ENCODE measurements at places on chromosomes 16 and 17.

GRCh38 chr17:33494151-33494550 is 201.1 kb upstream of the ASIC2 start:
- DNase-seq: no peak

DNA sequence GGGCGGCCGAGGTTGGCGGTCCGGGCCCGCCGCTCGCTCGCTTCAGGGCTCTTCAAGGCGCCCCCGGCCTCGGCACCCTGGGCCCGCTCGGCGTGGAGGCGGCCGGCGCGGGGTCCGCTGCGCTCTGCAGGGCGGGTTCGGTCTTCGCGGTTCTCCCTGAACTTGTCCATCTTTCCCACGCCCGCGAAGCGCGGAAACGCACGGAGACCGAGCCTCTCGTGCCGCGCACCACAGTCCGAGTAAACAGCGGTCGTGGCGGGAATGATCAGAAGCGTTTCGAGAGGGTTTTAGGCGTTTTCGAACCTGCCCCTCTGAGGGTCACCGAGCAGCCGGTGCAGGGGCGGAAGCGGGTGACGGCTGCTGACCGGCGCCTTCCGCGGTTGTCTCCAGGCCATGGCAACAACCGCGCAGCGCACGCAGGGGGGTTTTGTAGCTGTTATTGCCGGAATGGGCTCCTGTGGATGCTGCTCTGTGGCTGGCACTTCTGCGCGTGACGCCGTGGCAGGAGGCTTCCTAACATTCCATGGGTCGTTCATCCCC is 414 bp downstream of the NARF start:
- no peak for DNase-seq

GRCh38 chr17:80805032-80805751 is 186.4 kb upstream of the CHMP6 start:
- no peak for DNase-seq

DNA sequence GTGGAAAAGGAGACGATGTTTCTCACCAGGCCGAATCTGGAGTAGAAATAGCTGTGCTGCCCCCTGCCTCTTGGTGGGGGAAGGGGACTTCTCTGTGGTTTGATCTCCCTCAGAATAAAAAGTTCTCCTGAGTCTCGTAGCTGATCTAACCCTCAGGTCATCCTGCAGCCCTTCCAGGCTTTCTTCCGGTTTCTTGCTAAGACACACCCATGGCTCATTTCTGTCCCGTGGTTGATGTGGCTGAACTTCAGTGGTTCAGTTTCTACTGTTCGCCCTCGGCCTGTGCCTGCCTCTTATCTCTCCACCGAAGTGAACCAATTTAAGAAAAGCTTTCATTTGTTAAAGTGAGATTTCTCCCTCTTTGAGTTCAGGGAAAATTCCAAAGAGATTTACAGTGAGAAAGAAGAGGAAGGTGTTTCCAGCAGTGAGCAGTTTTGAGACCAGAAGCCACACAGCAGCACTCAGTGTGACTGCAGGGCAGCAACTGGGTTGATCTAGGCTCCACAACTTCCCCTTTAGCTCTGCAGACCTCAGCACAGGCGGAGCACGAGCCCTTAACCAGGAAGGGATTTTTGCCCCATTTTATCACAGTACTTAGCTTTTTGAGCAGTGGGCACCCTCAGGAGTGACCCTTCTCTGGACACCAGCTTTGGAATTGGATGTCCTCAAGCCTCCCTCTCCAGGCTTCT is 34.9 kb upstream of the CACNG5 start:
- no peak for DNase-seq

- no peak for DNase-seq
These were observed 200.5 kb upstream of the ASIC2 start for GRCh38 chr17:33493566-33493965.

- DNase-seq: no peak
These were observed 48.2 kb upstream of the MEIOC start for GRCh38 chr17:44607836-44608690.

DNA sequence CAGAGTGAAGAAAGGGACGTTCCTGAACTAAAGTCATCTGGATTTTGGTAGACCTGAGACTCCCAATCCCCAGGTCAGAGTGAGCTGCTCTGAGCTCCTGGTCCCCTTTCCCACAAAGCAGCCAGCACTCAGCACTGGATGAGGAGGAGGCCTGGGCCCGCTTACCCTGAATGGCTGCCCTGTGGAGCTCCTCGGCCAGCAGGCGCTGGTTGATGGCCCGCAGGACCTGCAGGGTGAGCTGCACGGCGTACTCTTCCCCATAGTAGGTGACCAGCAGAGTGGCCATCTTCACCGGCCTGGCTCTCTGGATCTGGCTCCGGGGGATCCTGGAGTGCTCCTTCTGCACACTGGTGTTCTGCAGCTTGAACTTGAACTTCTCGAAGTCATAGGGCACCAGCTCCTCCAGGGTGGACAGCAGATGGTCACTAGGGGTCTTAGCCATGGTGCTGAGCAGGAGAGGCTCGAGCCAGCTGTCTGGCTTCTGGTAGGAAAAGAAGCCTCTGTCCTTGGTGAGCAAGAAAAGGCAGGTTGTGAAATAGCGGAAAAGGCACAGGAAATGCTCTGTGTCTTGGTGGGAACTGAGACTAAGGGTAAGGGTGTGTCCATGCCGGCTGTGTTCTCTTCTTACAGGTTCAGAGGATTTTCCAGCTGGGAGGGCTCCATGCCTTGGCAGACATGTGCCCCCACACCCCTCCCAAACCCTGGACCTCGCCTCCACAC is at the start of gene MEFV:
Gene MEFV, minus strand, starts transcription at position 488 of the 720 bp plus-strand sequence. Its CDS starts 46 bp downstream, at position 442.
- no peak for DNase-seq

Measured in NCI-H524 treated with DMSO at 0.1 percent for 48 hours (cell line).